Stimulated activated naive CD4-positive, alpha-beta T cell treated with Interleukin-2 at 50 U/mL for 16 hours (primary cell): ENCODE measurements at places on chromosomes 6 and 20.
A peak's percentile ranks its signal among the peaks of the same experiment; 100 is the strongest.

DNA sequence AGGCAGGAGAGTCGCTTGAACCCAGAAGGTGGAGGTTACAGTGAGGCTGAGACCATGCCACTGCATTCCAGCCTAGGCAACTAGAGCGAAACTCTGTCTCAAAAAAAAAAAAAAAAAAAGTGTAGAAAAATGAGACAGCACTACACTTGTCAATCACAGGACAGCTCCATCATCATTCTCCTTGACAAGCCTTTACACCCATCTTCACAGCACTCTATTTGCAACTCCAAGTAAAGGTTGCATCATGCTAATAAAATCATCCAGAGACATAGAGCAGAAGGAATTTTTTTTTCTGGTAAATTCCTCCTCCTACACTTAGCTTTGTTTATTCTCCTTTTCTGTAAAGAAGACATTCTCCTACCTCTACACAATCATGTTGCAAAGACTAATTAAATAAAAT, 791.0 kb upstream of the HS3ST5 start:
- no peak for DNase-seq

GRCh38 chr6:2245877-2246863, 765 bp upstream of the GMDS start:
- DNase-seq: peak; percentile 14

DNA sequence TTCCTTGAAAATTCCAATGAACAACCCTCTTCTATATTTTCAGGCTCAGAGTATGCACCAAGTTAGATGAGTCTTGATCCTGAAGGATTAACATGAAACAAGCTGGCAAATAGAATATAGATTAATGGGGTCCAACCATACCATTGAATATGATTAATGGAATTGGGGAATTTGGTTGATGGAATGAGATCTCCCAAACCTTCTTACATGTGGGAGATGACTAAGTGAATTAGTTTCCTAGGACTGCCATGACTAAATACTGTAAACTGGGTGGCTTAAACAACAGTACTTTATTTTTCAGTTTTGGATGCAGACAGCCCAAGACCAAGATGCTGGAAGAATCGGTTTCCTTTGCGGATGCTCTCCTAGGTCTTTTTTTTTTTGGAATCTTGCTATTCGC, 347.0 kb downstream of the QKI start:
- no peak for DNase-seq

GRCh38 chr6:144895313-144896278, 610.5 kb downstream of the UTRN start:
- no peak for DNase-seq

GRCh38 chr20:47791084-47791599, 5.9 kb upstream of the SULF2 start:
- no peak for DNase-seq

DNA sequence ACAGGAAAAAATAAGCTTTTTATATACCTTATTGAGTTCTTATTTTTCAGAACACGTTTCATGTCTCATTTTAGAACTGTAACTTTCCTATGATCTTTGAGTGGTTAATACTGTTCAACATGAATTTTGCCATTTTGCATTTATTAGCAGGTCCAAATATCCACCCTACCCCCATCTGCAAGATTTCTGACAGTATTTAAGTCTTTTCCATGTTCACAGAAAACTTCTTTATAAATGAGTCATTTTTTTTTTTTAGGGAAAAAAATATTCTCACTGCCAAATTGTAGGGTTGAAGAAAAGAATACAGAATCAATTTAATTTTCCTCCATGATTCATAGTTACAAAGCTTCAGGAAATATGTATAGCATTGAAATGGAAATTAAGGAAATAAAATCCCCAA, 101.8 kb downstream of the COL21A1 start:
- no peak for DNase-seq

GRCh38 chr20:37990571-37991151, 42.6 kb downstream of the TTI1 start:
- peak; percentile 62 for DNase-seq

- no peak for DNase-seq
These were observed 252.9 kb upstream of the ZFP64 start for GRCh38 chr20:52444455-52444854.

- peak; percentile 0 for DNase-seq
These were observed 3.7 kb downstream of the AK9 start for GRCh38 chr6:109687271-109687761.

DNA sequence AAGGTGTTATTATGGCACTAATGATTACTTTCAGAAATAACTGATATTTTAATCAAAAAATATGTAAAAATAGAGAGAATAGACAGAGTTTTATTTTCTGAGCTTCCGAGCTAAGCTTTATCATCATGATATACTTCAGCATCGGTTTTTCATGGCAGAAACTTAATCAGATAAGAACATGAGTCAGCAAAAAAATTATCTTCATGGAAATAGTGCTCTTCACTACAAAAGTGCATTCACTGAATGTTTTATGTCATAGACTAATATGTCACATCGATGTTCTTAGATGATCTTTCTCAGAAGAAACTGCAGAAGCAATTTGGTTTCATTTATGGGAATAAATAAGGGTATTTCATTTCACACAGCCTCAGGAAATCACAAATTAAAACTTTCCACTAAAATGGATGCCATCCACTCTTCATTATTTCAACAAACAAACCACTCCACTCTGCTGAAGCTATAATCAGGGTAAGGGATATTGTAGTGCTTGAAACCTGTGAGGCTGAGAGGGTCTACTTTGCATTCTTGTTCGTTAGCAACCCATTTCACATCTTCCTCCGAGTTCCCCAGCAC, 10.2 kb upstream of the MAP3K7 start:
- DNase-seq: no peak

DNA sequence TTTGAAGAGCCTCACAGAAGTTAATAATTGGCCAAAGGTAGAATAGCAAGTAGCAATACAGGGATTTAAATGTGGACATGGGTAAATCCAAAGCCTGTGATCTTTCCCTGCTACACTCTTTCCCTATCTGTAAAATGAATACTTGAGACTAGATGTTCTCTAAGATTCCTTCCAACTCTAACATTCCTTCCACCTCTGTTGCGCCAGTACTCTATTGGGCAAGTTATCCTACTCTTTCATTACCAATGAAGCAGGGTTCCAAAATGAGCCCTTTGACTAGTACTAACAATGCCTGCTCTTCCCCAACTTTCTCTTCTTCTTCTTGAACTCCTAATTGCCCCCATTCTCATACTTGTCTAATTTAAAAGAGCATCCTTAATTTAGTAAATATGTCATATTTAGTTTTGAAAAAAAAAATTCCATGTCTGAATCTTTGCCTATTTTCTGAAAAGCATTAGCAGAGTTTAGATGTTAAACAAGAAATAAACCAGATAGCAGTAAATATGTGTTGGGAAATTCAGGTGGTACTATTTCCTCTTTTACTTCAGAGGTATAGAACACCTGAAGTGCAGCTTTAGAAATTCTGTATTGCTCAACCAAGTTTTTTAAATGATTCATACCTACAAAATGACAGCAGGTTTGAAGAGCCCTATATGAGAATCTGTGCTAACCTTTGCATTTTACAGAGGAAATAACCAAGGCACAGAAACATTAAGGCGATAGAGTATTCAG, 35.1 kb upstream of the RSPO3 start:
- DNase-seq: no peak

- no peak for DNase-seq
These were observed 29.5 kb downstream of the PTPRA start for GRCh38 chr20:2902818-2903217.

DNA sequence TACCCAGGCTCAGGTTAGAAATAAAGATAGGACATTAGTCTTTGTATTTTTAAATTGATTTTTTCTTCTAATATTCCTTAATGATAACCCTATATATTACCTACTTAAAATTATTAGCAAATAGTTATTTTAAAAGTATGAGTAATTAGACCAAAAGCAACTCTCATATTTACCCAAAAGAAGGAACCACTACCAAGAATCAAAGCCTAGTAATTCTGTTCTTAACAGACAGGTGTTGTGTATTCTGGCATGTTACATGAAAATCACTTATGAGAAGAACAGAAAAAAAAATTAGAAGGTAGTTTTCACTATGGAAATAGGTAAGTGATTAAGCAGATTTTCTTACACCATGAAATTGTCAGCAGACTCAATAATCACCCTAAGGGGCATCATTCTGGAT, 105.1 kb downstream of the ATG5 start:
- DNase-seq: no peak
